ENCODE measurements at places on chromosomes 2 and 18.

- no peak overlapping the region for H3K4me3 ChIP-seq
- no peak for DNase-seq
- no peaks in the 10 kb centered on the region for H3K27me3 ChIP-seq
- H3K4me1 ChIP-seq: no peaks in the 10 kb centered on the region
- no peak overlapping the region for H3K27ac ChIP-seq
Observed at GRCh38 chr2:40062381-40062780, 283.3 kb upstream of the THUMPD2 start.

GRCh38 chr2:242051463-242051862 lies 181.9 kb downstream of the RTP5 start:
- H3K27me3 ChIP-seq: peaks cover 3% of the 10 kb centered on the region
- no peak for DNase-seq
- H3K36me3 ChIP-seq: no peaks in the 10 kb centered on the region

DNA sequence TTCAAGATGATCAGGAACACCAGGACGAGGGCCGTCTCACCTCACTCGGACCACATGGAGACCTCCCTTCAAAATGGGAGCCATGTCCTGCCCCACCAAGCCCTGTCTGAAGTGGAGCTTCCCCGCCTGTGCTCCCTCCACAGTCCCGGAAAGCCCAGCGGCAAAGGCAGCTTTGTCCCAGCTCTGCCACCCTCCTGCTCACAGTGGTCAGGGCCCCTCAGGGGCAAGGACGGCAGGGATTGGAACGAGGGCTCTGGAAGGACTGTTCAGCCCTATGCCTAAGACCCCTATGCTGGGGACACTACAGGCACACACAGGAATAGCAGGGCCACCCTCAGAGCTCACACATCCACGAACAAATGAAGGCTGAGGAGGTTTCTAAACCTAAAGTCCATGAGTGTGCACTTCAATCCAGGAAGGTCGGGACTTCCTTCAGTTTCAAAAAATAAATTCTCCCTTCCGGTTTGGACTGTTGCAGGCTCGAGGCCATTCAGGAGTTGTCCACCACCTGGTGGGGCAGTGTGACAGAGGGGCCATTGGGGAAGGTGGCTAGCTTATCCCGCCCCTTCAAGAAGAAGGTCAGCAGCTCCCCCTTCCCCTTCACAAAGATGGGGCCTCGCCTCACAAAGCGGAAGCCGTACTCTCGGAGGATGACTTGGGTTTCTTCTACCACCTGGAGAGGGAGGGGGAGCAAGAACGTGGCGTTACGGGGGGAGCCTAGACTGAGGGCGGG lies 26.4 kb downstream of the CENPO start:
- peaks cover 24% of the 10 kb centered on the region for H3K36me3 ChIP-seq
- no peaks in the 10 kb centered on the region for H3K27me3 ChIP-seq
- DNase-seq: no peak
- H3K4me1 ChIP-seq: peaks cover 13% of the 10 kb centered on the region

- H3K27ac ChIP-seq: no peak overlapping the region
- H3K4me1 ChIP-seq: no peaks in the 10 kb centered on the region
Observed at GRCh38 chr2:68274022-68274421, 21.7 kb upstream of the PPP3R1 start.

DNA sequence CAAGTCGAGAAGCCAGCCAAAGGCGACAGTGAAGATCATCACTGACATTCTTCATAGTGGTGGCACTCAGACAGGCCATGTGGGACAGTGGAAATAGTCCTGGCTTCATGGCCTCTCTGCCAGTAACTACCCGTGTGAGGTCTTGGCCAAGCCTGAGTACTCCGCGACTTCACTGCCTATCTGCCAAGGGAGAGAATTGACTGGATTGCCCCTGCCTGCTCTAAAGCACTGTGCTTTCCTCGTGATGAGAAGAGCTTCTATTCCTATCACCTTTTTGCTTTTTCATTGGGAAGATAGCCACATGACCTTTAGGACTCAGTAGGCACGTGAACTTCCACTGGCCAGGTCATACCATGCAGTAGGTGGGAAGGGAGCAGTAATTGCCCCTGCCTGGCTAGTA lies 239.3 kb downstream of the HAUS1 start:
- H3K27ac ChIP-seq: no peak overlapping the region
- H3K4me1 ChIP-seq: peaks cover 8% of the 10 kb centered on the region
- H3K36me3 ChIP-seq: no peaks in the 10 kb centered on the region

DNA sequence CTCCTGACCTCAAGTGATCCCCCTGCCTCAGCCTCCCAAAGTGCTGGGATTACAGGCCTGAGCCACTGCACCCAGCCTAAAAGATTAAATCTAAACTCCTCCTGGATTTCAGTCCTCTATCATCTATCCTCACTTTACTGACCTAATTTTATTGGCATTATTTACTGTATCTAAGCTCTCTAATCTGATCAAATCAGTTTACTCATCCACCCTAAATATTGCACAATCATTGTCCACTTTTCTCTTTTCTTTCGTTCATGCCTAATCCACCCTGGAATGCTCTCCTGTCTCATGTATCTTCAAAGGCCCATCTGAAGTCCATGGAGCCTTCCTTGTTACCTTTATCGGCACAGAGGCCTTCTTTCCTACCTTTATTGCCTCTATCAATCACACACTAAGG lies 31.6 kb upstream of the GPR155 start:
- no peak overlapping the region for H3K4me3 ChIP-seq
- no peak overlapping the region for H3K27ac ChIP-seq
- DNase-seq: no peak
- H3K4me1 ChIP-seq: no peaks in the 10 kb centered on the region
- no peaks in the 10 kb centered on the region for H3K27me3 ChIP-seq
- no peaks in the 10 kb centered on the region for H3K36me3 ChIP-seq
